ENCODE measurements at places on chromosomes 2 and 18.

DNA sequence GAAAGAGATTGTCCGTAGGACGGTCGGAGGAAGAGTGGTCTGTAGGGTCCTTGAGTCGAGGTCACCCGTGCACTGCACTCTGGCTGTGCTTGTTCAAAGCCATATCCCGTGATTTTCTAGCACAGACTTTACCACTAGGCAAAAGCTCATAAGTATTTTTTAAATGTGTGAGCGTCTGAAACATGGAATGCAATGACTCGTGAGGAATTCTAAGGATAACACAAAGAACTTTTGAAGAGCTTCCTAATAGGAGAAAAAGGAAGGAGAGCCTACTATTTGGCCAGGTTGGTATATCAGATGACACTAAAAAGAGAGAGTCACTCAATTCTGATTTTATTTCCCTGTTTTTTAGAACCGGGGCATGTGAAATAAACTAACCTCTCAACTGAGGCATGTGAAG is 68.3 kb downstream of the CD28 start:
- no peak for DNase-seq

- no peak for DNase-seq
Observed at GRCh38 chr2:228535396-228535795, 353.9 kb upstream of the SPHKAP start.

- DNase-seq = no peak
Observed at GRCh38 chr2:64514008-64514407, 10.1 kb upstream of the AFTPH start.

- DNase-seq = no peak
Observed at GRCh38 chr2:157725846-157726245, 97.2 kb upstream of the ACVR1C start.

- DNase-seq = no peak
Observed at GRCh38 chr2:70832386-70832785, 3.2 kb downstream of the CD207 start.

GRCh38 chr2:42238644-42239288 is 69.6 kb downstream of the EML4 start:
- peak; percentile 63 for DNase-seq
